ENCODE measurements at places on chromosomes 4 and X.

GRCh38 chrX:132393085-132393484, 95.8 kb downstream of the MBNL3 start:
- no peak for DNase-seq

DNA sequence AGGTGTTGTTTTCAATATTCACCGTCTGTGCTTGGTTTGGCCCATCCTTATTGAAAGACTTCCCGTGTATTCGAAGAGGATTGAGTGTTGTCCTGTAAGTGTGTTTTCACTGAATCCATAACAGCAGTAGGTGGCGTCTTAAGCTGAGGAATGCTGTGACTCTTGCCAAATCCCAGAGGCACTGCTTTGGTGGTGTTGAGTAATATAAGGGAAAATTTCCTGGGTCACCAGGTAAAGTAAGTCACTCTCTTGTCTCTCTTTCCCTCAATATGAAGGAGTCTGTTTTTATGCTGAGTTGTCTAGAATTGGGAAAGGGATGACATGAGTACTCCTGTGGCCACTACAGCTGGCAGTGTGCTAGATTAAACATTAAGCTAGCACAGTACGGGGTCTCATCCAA, 146.7 kb upstream of the ZXDB start:
- DNase-seq: no peak

GRCh38 chrX:74446876-74447275, 25.6 kb downstream of the SLC16A2 start:
- DNase-seq: no peak

- no peak for DNase-seq
Measured at GRCh38 chrX:132169554-132169953, 41.7 kb upstream of the FRMD7 start.

DNA sequence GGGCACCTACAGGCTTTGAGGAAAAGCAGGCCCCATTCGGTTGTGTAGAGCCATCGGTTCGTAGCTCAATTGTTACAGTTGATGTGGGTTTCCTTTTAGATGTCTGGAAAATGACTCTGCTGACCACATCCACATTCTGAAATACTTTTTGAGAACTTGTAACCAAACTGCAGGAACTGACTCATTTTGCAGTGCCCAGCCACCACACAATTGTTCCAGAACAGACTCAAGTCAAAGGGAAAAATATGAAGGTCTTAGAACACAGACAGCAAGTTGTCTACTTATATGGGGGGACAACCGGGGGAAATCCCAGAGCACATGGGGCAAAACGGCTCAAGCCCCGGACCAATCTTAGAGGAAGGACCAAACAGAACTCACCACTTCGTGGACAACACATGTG, 557.6 kb upstream of the DIPK2B start:
- DNase-seq: peak; percentile 50

DNA sequence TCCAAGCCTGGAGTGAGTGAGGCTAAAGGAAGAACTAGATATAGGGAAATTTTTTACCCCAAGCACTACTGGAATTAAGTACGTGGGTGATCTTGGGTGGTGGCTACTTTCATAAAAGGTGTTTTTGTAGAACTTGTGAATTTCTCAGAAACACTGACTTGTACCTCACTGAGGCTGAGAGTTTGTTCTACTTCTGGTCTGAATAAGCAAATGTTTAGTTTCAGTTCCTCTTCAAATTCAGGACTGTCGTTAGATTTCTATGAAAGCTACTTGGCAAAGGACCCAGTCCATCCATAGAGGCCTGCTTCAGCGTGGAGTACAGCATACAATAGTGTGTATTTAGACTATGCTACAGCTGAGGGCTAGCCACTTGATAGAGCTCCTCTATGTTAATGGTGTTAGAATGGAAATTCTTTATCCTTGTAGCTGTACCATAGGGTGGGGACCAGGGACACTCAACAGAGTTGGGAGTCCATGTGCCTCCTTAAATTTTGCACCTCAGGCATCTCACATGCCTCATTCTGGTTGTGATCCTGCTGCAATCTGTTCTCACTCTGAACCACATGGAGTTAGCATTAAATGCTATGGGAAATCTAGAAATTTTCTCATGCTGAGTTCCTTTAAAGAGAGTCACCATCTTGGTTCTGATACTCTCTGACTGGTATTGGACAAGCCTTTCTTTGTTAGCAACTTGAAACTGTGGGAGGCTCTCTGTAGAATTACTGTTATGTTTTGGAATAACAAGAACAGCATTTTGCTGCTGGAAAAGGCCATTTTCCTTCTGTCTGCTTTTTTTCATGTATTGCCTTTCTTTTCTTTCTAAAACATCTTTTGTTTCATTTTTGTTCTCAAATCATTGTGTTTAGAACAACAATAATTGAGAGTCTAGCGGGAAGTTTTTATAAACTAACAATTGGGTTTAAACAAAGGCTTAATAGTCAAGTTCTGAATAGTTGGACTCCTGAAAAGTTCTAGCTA, 86.8 kb downstream of the PDGFRA start:
- no peak for DNase-seq

- DNase-seq: no peak
Measured at GRCh38 chr4:26126143-26126718, 194.6 kb upstream of the RBPJ start.

DNA sequence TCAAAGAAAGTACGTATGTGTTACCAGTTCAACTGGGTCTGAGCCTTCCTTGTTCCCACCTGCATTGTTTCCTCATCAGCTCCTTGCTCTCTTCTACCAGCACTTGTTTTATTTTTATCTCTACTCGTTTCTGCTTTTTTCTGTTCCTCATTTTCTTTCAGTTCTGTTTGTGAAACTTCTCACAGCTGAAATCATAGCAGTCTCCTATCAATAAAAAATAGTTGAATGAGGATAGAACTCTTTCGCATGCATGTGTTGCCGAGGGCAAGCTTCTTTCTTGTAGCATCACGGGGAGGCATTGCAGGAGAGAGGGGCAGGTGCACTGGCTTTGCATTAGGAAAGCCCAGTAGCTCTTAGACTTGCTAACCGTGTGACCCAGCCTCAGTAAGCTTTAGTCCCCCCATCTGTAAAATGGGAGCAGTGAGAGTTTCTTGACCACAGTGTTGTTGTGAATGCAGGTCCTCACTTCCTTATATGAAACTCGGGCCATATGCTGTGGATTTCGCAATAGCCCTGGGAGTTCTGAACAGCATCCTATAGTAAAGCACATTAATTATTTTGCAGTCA, 24.7 kb downstream of the OFD1 start:
- DNase-seq: no peak

DNA sequence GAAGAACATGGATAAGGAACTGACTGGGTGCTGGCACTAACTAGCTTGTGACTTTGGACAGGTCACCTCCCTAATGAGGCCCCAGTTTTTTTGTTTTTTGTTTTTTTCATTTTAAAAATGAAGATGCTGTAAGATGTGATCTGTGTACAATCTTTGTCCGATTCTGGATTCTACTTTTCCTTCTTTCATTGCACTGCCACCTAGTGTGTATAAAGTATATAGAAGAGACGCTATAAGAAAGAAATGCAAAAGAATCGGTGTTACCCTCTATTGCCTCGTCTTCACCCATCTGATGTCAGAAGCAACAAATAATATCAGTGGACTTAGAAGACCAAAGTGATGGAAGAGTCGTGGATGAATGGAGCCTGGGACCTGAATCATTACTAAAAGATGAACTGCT, 58.6 kb upstream of the P2RY10 start:
- peak; percentile 5 for DNase-seq

GRCh38 chr4:102352781-102353180, 7.5 kb upstream of the SLC39A8 start:
- DNase-seq: no peak

DNA sequence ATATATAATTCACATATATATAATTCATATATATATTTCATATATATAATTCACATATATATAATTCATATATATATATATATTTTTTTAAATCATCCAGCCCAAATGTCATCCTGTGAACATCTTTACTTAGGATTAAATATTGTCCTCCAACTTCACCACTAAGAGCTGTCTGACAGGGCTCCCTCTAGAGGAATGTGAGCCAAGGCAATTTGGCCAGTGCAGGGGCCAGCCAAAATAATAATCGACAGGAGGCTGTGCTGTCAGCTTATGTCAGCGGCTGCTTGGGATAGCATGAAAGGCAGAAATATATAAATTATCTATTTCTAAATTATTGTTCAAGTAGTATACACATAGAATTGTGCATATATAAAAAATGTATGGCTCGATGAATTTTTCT, 29.5 kb downstream of the EGFL6 start:
- no peak for DNase-seq

DNA sequence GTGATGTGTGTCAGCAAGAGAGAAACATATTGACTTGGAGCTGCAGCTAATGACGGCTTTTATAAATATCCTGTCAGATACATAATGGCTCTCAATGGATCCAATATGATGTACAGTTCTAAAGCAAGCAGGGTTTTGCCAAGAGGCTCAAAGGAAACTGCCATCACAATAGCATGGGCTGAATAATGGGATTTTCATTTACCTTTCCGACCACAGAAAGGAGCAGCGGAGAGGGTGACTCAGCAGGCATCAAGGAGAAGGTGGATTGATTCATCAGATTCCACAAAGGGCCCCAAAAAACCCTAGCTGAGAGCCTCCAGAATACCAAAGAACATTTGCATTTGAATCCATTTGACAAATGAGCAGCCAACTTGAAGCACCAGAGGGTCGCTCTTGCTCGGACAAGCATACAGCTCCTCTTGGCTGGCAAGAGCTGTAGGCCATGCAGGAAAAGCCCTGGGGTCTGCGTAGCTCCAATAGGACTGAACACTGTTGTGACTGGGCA, 355.7 kb upstream of the NOCT start:
- no peak for DNase-seq

- DNase-seq: peak; percentile 22
Measured at GRCh38 chrX:136689436-136689835, 41.5 kb downstream of the CD40LG start.
